Neural progenitor cell (in vitro differentiated cells): ENCODE measurements at places on chromosomes 7 and 10.

- no peak for DNase-seq
These were observed 35.3 kb upstream of the SLF2 start for GRCh38 chr10:100877461-100877850.

GRCh38 chr7:94434042-94434441 is 39.3 kb downstream of the COL1A2 start:
- DNase-seq: no peak

GRCh38 chr10:122078965-122079795 is 90.2 kb downstream of the TACC2 start:
- no peak for DNase-seq

GRCh38 chr7:99267841-99268576 is 4.6 kb upstream of the MYH16 start:
- DNase-seq: no peak

DNA sequence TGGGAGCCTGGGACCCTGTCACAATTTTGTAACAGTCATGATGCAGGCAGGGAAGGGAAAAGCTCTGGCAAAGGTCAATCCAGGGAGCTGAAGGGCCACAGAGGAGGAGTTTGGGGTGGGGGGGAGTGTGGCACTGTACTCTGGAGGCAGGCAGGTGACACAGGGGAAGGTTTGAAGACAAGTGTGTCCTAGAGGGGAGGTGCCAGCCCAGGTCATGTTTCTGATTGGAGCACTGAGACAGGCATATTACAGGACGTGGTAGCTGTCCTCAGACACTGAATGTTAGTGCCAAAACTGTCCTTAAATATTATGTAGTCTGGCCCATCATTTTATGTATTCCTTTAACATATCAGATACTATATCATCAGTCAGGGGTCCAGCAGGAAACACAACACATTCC is 75.6 kb upstream of the LRRC4 start:
- DNase-seq: no peak

- DNase-seq: no peak
These were observed 89.7 kb downstream of the PTPRE start for GRCh38 chr10:127996586-127996985.

DNA sequence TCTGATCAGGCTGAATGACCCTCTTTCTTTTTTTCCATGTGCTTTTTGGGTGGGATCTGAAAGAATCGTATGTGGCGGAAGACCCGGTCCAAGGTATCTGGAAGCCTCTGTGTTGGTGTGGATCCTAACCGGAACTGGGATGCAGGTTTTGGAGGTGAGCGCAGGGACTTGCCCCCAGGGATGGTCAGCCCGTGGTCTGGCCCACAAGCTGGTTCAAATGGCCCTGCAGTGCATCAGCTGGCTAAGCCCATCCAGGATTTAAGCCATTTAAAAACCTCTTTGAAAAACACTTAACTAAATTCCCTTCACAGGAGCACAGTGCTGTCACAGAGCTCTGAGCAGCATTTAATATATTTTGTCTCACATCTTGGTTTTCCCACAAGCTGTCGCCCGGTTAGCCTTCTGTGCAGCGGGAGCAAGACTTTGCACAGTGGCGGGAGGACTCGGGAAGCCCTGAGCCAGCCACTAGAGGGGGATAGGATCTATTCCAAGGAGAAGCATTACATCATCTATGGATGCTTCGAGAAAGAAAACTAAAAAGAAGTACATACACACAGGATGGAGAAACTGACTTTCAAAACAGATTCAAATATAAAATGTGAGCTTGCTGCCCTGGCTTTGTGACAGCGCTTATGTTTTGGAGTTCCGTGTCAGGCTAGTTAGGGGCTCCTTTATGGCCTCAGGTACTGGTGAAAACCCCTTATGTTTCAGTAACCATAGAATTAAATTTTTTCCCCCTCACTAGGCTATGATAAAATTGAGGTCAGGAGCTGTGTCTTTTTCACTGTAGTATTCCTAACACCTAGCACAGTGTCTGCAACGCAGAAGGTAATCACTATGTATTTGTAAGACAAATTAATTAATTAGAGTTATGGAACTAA is 11.3 kb downstream of the CPA2 start:
- DNase-seq: peak; percentile 74

DNA sequence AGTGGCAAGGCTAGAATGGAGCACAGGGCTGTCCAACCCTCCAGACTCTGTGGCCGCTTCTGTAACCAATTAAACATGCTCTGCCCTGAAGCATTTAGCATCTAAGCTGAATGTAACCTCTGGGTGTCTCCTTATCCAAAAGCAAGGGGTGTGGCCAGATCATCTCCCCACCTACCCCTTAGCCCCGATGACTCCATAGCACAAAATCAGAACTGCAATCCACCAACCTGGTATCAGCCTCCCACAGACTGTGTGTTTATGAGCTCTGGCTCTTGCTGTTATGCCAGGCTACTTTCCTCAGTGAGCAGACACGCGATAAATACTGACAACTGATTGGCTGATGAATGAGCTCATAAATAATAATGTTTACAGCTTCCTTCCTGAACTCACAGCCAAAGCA is 3.2 kb downstream of the FRMD4A start:
- no peak for DNase-seq

DNA sequence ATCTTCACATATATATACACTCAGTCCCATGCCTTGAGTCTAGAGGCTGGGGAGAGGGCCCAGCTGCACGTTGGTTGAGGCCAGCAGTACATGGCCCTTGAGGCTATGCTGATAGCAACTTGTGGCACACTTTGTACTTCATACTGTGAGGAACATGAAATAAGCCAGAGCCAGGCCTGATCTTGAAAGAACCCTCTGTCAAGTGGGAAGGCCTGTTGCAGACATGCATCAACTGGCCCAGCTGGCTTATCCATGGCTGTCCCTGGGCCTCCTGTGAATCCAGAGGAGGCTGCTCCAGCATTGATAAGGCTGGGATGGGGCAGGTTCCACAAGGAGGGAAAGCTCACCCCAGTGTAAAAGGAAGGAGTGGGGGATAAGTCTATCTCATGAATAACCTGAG is 140.4 kb downstream of the NRF1 start:
- DNase-seq: no peak

- DNase-seq: peak; percentile 17
These were observed 9.1 kb downstream of the VIM start for GRCh38 chr10:17237149-17237527.

- DNase-seq: no peak
These were observed 3.9 kb upstream of the PWWP2B start for GRCh38 chr10:132392811-132393694.

DNA sequence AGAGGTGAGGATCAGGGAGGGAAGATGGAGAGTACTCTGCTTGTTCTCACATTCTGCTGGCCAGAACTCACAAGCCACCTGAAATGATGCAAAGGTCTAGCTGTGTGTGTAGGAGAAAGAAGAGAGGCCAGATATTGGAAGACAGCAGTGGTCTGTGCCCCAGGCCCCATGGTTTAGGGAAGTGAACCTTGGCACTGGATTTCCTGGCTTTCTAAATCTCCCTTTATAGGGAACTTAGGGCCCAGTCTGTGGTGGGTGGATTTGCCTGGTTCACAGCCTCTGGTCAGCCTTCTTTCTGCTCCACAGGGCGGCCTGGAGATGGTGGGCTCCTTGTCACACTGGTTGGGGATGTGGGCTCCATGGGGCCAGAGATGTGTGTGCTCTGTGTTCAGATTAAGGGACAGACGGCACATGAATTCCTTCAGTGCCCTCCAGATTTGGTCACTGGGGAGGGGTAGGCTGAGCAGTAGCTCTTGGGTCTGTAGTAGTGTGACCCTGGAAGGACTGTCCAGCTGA is 9.5 kb upstream of the SH2D4B start:
- DNase-seq: no peak

GRCh38 chr7:82210416-82211184 is 233.0 kb downstream of the CACNA2D1 start:
- DNase-seq: no peak

GRCh38 chr10:49655099-49655498 is 24.4 kb upstream of the C10orf53 start:
- DNase-seq: no peak

DNA sequence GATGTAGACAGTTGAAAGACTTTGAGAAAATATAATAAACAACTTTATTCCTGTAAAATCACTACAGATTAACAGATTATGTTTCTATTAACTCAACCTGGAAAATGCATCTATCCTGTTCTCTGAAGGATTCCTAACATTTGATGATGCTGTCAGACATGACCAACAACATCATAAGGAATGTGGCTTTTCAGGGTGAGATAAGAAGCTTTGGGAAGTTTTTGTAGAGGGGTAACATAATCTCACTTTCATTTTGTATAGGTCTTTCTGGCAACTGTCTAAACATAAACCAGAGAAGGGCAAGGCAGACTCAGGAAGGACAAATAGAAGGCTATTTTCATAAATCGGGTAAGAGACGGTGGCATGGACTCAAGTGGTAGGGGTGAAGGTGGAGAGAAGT is 112.2 kb downstream of the TES start:
- DNase-seq: no peak

- DNase-seq: peak; percentile 72
These were observed 35.7 kb upstream of the EBLN1 start for GRCh38 chr10:22253580-22253882.

GRCh38 chr10:56646329-56647111 is 285.5 kb upstream of the ZWINT start:
- peak; percentile 79 for DNase-seq

DNA sequence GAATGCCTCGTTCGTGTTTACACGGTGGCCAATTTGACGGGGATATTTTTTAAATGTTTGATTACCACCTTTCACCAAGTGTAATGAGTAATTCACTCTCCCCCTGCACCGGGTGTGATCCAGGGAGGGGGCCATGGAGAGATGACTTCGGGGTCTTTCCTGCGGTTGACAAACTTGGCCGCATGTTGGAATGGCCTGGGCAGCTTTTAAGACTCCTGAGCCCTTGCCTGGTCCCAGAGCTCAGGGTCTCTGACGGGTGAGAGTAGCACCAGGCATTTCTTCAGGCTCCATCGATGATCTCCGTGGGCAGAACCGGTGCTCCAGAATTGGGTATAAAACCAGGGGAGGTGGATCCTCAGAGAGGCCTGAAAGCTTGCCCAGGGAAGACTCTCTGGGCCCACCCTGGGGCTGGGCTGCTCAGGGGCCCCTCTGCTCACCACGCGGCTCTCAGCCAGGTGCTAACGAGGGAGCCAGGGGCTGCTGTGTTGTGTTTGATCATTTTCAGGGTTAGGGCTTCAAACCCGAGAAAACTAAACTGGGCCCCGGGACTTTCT is 882 bp downstream of the ZNF282 start:
- peak; percentile 28 for DNase-seq

DNA sequence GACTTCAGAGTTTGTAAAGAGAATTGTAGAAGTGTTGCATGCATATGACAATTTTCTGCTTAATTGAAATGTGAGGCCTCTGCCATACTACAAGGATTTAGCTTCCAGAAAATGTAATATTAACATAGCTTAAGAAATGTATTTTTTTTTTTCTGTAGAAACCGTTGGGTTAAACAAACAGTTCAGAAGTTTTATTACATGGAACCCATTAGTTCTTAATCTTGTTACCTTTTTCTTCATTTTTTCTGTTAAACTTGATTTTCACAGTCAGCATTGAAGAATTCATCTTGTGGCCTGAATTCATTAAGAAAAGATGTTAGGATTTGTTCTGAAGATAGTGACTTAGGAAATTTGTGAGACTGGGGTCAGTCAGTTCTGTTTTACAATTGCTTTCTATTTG is 4.9 kb downstream of the PTEN start:
- no peak for DNase-seq

GRCh38 chr7:78260826-78261225 is 462.3 kb downstream of the PHTF2 start:
- DNase-seq: no peak

- no peak for DNase-seq
These were observed 124.2 kb downstream of the ATE1 start for GRCh38 chr10:121803611-121804010.

GRCh38 chr7:23369100-23369499 is 70.0 kb downstream of the MALSU1 start:
- no peak for DNase-seq

- no peak for DNase-seq
These were observed 497.7 kb downstream of the ARL4A start for GRCh38 chr7:13185139-13185538.

DNA sequence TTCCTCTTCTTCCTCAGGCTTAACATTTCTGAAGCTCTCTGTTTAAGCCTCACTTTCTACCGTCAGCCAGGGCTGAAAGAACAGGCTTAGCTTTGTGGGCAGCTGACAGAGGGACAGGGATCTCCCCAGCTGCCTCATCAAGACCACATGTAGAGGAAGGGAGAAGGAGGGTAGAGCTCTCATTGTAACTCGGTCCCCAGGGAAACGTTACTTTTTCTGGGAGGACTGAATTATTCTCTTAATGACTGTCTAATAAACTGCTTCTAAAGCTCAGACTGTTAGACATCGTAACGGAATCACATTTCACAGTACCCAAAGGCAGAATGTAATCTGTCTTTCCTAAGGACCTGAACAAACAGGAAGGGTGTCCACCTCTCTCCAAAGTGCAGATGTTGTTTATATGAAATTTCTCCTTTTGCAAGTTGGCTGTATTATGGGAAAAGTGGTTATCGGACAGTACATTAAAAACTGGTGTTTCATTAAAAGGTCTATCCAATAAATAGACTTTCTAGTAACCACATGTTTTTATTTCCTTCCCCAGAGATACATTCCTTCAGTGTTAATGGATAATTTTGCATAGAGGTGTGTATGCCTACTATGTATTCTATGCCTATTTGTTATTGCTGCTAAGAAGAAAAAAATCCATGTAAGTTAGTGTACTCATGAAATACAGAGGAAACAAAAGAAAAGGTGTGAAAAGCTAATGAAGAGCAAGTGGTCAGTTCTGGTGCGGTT is 144.2 kb downstream of the CTTNBP2 start:
- DNase-seq: peak; percentile 65

GRCh38 chr10:66025186-66025585 is 900.6 kb upstream of the LRRTM3 start:
- DNase-seq: no peak
